ENCODE measurements at places on chromosomes 5 and 9.

GRCh38 chr5:8184455-8185063, 315.6 kb downstream of the MTRR start:
- DNase-seq = peak; percentile 26

GRCh38 chr9:9565700-9566099, 1047.1 kb downstream of the PTPRD start:
- no peak for DNase-seq

GRCh38 chr5:105922574-105922973, 1748.2 kb downstream of the EFNA5 start:
- no peak for DNase-seq

- DNase-seq = no peak
Measured at GRCh38 chr5:150614661-150615060, 25.8 kb upstream of the SYNPO start.

DNA sequence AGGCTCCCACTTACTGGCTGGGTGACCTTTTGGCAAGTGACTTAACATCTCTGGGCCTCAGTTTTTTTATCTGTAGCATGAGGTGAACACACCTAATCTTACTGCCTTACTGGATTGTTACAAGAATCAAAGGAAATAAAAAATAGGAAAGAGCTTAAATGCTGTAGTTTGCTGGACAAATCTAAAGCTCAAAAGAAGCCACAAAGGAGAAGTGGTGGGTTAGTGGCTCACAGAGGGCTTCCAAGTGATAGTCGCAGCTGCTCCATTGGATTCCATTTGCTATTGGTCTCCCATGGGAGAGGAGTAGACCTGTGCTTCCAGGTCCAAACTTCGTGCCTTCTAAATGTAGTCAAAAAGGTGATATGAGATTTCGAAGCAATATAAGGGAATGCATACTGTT, 123.6 kb downstream of the SEMA6A start:
- no peak for DNase-seq

DNA sequence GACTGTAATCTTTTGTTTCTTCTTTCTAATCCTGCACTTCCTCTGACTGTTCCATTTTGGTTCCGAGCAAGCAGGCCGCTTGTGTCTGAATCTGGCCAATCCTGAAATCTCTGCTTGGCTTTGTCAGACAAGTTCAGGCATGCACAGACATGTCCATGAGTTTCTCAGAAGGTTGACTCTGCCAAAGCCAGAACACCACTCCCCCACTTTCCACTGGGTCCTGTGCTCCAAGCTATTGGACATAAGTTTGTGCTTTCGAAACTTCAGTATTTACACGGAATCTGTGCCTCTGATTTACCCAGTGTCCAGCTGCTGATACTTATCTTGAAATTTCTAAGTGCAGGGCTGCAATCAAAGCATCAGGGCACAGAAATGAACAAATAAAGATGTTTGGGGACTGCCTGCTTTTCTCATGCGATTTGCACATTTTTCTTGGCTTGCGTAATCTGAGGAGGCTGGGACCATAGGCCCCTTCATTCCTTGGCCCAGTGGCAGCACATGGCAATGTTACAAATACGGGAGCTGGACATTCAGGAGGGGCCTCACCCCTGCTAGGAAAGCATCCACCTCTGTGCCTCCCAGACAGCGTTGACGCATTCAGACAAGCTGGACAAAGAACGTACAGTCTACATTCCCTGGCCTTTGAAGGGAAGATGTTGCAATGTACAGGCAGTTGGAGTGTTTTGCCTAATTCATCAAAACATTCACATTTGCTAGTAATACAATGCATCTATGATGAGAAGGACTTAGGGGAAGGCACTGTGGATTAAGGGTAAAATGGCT, 209.2 kb upstream of the PAPPA start:
- no peak for DNase-seq

DNA sequence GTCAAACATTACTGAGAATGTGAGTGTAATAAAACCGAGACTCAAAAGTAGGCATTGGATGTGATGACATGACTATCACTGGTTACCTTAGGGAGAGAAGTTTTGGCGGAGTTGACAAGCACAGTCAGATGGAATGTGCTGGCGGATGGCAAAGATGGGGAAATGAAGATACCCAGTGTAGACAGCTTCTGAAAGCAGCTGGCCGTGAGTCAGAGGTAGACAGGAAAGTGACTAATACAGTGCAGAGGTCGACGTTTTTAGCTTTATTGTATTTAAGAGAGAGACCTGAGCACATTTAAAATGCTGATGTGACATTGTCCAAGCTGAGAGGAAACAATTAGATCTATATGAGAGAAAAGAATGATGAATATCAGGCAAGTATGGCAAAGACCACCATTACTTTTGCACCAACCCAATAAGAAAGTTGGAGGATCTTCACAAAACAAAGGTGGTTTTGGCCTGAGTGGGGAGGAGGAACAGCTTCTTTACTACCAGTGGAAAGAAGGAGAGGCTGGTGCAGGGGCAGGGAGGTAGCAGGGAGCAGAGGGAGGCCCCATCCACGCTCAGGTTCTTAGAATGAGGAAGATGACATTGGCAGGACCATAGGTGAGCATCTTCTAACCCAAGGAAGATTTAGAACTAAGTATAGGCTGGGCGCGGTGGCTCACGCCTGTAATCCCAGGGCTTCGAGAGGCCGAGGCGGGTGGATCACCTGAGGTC, 36.7 kb upstream of the KCNIP1 start:
- DNase-seq = no peak

- DNase-seq = no peak
Measured at GRCh38 chr5:58326022-58326421, 133.9 kb downstream of the PLK2 start.

GRCh38 chr5:32020271-32020670, 153.8 kb downstream of the GOLPH3 start:
- no peak for DNase-seq

Data from hematopoietic multipotent progenitor cell treated with erythropoietin and hydrocortisone succinate and interleukin-3 and kit ligand, for 15 days (in vitro differentiated cells).